Activated CD8-positive, alpha-beta T cell treated with anti-CD3 and anti-CD28 coated beads for 36 hours (primary cell): ENCODE measurements at places on chromosomes 13 and 19.

DNA sequence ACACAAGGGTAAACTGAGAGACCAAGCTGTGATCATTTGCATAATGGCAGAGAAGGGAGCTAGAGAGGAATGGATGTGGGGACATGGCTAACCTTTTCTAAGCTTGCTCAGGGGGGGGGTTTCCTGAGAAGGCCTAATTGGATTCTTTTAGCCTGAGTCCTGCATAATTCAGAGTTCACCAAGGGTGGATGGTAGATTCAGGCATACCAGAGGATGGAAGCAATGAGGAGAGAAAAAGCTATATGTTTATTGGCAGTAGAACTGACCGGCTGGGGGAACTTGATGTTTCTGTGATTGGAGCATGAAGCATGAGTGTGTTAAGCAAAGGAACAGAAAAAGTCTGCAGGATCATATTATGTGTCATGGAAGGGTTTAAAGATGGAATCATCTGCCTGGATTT, 65.9 kb upstream of the KLF12 start:
- DNase-seq = no peak
- no peak overlapping the region for H3K4me3 ChIP-seq
- no peak overlapping the region for H3K27ac ChIP-seq
- H3K27me3 ChIP-seq = no peaks in the 10 kb centered on the region
- no peaks in the 10 kb centered on the region for H3K36me3 ChIP-seq

DNA sequence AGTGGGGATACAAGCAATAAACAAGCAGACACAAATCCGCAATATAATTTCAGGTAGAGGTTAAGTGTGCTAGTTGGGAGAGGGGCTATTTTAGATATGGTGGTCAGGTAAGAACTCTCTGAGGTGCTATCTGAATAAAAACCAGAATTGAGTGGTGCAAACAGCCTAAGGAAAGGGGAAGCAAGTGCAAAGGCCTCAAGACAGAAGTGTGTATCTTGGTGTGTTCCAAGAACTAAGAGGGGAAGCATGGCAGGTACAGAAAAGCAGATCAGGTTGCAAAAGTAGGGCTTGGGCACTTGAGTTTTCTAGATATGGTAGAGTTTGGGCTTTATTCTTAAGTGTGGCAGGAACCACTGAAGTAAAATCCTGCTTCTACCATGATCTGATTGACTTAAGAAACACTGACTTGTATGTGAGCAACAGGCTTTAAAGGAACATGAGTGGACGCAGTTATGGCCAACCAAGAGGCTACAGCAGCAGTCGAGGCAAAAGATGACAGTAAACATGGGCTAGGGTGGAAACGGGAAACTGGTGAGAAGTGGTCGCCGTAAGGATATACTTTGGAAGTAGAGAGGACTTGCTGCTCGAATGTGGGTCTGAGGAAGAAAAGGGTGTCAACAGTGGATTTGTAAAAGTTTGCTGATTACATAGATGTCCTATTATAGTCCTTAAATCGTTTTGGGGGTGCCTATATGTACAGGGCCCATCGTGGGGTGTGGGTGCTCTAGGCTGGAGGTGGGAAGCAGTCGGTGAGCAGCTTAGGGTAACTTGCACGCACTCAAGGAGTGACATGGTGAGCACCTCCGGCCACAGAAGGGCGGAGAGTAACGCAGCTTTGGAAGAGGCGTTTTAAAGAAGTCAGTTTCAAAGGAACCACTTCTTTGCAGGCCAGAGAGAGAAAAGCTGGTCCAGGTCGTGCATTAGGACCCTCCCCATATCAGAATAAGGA, 677 bp downstream of the TGDS start:
- H3K36me3 ChIP-seq = peaks cover 29% of the 10 kb centered on the region
- peaks cover 37% of the 10 kb centered on the region for H3K4me1 ChIP-seq

DNA sequence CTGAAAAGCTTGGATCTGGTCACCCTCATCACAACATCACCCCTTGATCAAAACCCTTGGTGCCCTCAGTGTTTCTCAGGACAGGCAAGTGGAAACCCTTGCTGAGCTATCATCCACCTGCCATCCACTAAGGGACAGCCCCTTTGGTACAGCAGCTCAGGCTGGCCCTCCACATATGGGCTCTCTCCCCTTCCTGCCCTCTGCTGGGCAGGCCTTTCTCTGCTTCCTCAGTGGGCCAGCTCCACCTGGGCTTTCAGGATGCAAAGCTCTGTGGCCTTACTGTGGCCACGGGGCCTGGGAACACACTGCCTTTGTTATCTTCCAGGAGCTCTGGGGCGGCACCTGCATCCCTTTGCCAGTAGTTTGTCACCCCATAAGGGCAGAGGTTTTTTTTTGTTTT, 4.9 kb downstream of the SUGP1 start:
- peak overlapping the region; percentile 77 for H3K27ac ChIP-seq
- peak; percentile 23 for DNase-seq
- H3K27me3 ChIP-seq = no peaks in the 10 kb centered on the region

- H3K4me3 ChIP-seq = no peak overlapping the region
- H3K27ac ChIP-seq = no peak overlapping the region
- H3K4me1 ChIP-seq = peaks cover 22% of the 10 kb centered on the region
- H3K36me3 ChIP-seq = no peaks in the 10 kb centered on the region
- no peak for DNase-seq
- H3K27me3 ChIP-seq = peaks cover 64% of the 10 kb centered on the region
Measured at GRCh38 chr19:47417107-47417745, 2.1 kb downstream of the MEIS3 start.

- peaks cover 30% of the 10 kb centered on the region for H3K36me3 ChIP-seq
- no peaks in the 10 kb centered on the region for H3K27me3 ChIP-seq
- DNase-seq = no peak
- peaks cover 9% of the 10 kb centered on the region for H3K4me1 ChIP-seq
- no peak overlapping the region for H3K4me3 ChIP-seq
- no peak overlapping the region for H3K27ac ChIP-seq
Measured at GRCh38 chr13:77239312-77239711, 87.6 kb downstream of the MYCBP2 start.

DNA sequence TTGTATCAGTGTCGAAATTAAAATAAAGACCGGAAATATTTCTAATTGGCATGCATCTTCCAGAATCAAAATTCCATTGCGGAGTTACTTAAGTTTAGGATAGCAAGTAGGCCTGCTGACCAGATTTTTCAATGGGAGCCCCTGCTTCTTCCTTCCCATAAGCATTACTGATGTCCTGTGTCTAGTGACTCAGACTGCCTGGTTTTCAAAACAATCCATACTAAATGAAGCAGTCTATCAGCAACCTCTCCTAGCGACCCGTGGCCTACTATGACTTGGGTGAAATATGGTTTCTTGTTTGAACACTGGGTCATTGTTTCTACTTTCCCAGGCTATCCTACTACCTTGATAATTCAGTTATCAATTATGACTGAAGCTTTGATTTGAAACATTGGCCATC, 571.6 kb downstream of the TBC1D4 start:
- no peak overlapping the region for H3K4me3 ChIP-seq
- H3K4me1 ChIP-seq = no peaks in the 10 kb centered on the region
- no peaks in the 10 kb centered on the region for H3K36me3 ChIP-seq
- H3K27me3 ChIP-seq = peaks cover 6% of the 10 kb centered on the region
- no peak for DNase-seq
- no peak overlapping the region for H3K27ac ChIP-seq

GRCh38 chr19:33416307-33417215, 43.1 kb downstream of the CEBPG start:
- peak; percentile 86 for DNase-seq
- H3K36me3 ChIP-seq = no peaks in the 10 kb centered on the region
- peaks cover 4% of the 10 kb centered on the region for H3K4me1 ChIP-seq
- no peaks in the 10 kb centered on the region for H3K27me3 ChIP-seq
- no peak overlapping the region for H3K4me3 ChIP-seq
- H3K27ac ChIP-seq = no peak overlapping the region

- no peaks in the 10 kb centered on the region for H3K36me3 ChIP-seq
- peaks cover 9% of the 10 kb centered on the region for H3K27me3 ChIP-seq
- no peak overlapping the region for H3K27ac ChIP-seq
Measured at GRCh38 chr13:79297128-79297527, 108.9 kb downstream of the RBM26 start.

GRCh38 chr19:1074544-1075283, 7.7 kb downstream of the ARHGAP45 start:
- H3K36me3 ChIP-seq = peaks cover 59% of the 10 kb centered on the region
- H3K4me3 ChIP-seq = peak overlapping the region; percentile 24
- H3K27ac ChIP-seq = peak overlapping the region; percentile 83
- DNase-seq = peak; percentile 92

DNA sequence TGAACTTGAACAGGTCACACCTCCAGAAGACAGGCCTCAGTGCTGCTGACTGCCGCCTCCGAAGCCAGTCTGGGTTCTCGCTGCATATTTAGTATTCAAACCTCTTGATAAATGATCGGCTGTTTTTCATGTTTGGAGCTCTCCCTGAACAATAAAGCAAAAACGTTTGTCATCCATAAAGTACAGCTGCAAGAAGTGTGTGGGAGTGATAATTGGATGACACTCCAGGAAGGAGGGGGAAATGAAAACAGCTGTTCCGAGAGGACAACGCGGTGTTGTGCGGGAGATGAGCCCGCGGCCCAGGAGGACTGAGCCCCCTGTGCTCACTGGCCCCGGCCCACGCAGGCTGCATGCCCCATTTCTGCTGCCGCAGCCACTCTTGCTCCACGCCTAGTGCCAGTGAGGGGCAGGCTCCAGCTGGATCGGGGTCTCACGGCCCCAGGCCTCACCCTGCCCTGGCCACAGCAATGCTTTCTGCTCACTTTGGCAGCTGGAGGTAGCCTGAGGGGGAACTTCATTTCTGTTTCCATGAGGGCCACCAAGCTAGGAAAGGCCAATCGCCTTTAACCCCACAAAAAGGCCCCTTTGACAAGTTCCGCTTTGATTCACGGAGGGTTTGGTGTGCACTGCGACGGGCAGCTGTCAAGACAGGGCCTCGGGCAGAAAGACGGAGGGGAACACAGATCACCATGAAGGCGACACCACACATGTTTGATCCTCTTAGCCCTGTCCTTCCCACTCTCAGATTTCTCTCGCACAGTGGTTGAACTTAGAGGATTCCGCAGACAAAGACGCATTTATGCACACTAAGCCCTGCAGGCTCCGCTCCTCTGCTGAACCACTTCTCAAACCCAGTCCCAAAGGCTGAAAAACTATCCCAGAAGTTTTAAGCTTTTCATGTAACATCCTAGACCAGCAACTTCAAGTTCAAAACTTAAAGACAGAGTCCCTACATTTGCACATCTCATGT, 537.6 kb downstream of the EFNB2 start:
- H3K27ac ChIP-seq = no peak overlapping the region
- no peaks in the 10 kb centered on the region for H3K36me3 ChIP-seq
- no peaks in the 10 kb centered on the region for H3K27me3 ChIP-seq

DNA sequence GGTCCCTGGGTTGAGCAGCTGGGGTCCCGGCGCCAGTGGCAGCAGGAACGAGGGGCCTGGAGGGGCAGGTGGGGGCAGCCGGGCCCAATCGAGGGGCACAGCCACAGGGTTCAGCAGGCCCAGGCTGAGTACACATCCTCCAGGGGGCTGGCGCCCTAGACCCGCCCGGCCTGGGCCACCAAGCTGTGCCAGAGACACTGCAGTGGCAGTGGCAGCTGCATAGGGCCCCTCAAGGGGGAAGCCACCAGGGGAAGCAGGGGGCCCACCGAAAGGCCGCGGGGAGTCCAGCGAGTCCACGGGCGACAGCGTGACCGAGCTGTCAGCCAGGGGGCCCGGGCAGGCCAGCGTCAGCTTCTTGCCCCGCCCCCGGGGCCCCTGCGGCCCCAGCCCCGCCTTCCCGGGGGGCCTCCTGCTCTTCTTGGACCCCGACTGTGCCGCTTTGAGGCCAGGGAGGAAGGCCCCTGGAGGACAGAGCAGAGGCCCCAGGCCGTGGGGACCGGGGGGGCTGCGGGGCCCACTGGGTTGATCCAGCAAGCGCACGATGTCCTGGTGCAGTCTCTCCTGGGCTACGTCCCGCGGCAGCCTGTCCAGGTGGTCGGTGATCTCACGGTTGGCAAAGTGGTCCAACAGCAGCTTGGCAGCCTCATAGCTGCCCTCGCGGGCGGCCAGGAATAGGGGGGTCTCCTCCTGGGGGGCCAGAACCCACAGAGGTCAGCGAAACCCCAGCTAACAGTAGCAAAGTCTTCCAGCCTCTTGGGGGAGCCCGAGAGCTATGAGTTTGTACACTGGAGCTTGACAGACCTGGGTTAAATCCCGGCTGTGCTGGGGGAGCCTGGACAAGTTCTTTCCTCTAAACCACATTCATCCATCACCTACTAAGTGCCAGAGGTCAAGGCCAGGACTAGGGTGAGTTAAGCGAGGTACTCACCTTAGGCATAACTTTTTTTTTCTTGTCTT, 39.5 kb downstream of the NOTCH3 start:
- no peaks in the 10 kb centered on the region for H3K4me1 ChIP-seq
- no peak for DNase-seq
- no peak overlapping the region for H3K4me3 ChIP-seq
- H3K27me3 ChIP-seq = peaks cover 1% of the 10 kb centered on the region
- no peaks in the 10 kb centered on the region for H3K36me3 ChIP-seq
- no peak overlapping the region for H3K27ac ChIP-seq

GRCh38 chr13:110215606-110216005, 91.4 kb downstream of the COL4A1 start:
- no peak overlapping the region for H3K27ac ChIP-seq
- H3K27me3 ChIP-seq = peaks cover 6% of the 10 kb centered on the region
- no peak for DNase-seq
- H3K36me3 ChIP-seq = no peaks in the 10 kb centered on the region

- no peak overlapping the region for H3K27ac ChIP-seq
- DNase-seq = no peak
Measured at GRCh38 chr13:112680741-112681360, 9.0 kb upstream of the ATP11A start.

DNA sequence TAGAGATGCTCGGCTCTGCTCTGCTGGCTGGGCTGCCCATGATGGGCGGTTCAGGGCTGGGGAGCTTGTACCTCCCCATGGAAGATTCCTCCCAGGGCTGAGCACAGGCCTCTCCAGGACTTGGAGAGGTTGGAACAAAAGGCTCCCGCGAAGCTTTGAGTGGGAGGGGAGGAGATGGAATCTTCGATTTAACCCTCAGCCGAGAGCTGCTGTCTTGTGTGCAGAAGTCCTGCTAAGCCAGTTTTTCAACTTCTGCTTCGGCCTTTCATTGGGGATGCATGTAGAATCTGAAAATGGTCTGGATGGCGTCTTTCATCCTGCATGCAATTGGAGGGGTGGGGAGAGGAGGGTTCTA, 163.3 kb downstream of the KDM4B start:
- no peak for DNase-seq
- H3K27me3 ChIP-seq = no peaks in the 10 kb centered on the region
- H3K36me3 ChIP-seq = peaks cover 46% of the 10 kb centered on the region
- H3K27ac ChIP-seq = peak overlapping the region; percentile 86

- no peak for DNase-seq
- H3K4me1 ChIP-seq = no peaks in the 10 kb centered on the region
- no peak overlapping the region for H3K4me3 ChIP-seq
- H3K27me3 ChIP-seq = no peaks in the 10 kb centered on the region
- H3K27ac ChIP-seq = no peak overlapping the region
- no peaks in the 10 kb centered on the region for H3K36me3 ChIP-seq
Measured at GRCh38 chr13:53474878-53475277, 446.3 kb downstream of the OLFM4 start.

DNA sequence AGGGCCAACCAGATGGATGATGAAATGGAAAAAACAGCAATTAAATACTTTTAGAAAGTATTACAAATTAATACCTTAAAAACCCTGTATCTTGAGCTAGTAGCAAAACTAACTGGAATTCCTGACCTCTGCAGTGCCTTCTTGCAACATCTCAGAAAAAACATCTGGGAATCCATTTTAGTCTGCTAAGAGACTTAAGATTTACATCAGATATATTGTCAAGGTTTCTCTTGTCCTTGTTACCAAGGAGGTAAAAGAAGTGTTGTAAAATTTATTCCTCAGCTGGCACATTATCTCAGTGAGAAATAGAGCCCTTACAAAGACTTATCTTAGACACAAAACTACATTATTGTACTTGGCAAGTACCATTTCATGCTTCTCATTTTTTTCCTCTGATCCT, 18.5 kb downstream of the KCNRG start:
- no peaks in the 10 kb centered on the region for H3K27me3 ChIP-seq
- H3K4me3 ChIP-seq = no peak overlapping the region
- no peaks in the 10 kb centered on the region for H3K4me1 ChIP-seq
- H3K27ac ChIP-seq = no peak overlapping the region
- peaks cover 2% of the 10 kb centered on the region for H3K36me3 ChIP-seq
- DNase-seq = no peak
